ENCODE measurements at places on chromosomes 4 and X.

DNA sequence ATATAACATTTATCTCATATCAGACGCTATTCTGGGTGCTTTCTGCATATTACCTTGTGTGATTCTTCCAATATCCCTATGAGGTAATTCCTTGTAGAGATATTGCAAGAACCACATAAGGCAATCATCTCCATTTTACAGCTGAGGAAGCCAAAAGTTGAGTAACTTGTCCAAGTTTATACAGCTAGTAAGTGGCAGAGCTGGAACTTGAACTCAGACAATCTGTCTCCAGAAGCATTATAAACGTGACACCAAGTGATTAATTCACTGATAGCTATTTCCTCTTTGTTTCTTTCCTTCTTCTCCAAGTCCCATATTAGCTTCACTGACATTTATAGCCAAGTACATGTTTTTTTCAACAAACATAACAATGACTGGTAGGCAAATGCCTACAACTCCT is 7.3 kb downstream of the EMCN start:
- no peak for DNase-seq

- no peak for DNase-seq
Observed at GRCh38 chrX:148865277-148866210, 365.1 kb downstream of the AFF2 start.

DNA sequence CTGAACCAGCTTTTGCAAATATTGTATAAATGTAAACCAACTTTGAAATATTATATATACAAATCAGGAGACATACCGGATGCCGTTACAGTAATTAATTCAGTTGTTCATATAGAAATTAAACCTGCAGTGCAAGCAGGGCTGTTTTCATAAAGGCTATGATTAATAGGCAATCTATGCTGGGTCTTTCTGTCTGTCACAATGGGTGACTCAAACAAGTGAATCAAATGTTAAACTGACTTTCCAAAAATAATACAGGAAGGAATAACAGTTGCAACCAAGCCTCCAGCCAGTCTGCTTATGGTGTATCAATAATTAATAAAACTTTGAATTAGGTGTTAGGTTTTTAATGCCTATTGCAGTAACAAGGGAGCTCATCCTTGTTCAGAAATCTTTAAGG is 43.9 kb downstream of the GABRB1 start:
- no peak for DNase-seq

DNA sequence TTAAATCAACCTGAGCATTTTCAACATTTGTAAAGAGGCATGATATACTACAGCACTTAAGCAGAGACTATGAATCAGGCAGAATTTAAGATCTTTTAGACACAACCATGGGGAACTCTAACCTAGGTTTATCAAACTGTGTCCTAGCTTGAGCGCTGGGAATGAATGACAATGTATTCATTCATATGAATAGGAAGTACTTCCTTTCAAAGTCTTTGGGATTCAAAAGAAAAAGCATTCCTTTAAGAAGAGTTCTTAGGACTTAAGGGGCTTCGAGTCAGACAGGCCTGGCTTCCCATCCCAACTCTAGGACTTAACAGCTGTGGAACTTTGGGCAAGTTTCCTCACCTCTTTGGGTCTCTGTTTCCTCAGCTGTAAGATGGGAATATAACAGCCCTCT is 104.6 kb downstream of the ANAPC4 start:
- no peak for DNase-seq

- no peak for DNase-seq
Observed at GRCh38 chrX:15499976-15500375, 631 bp upstream of the BMX start.

DNA sequence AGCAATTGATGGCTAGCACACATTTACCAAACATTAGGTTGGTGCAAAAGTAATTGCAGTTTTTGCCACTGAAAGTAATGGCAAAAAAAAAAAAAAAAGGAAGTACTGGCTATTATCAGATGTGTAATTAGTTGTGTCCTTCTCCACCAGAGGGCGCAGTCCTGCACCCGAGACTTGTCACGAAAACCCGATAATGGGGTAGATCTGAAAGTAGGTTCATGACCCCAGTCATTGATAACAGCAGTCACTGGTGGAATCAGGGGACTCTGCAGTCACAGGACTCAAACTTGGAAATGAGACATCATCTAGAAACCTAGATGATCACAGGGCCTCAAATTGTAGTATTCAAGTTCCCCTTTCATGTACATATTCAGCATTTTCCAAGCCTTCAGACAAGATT is 13.1 kb upstream of the ACOT9 start:
- DNase-seq, result peak; percentile 45

- DNase-seq, result no peak
Observed at GRCh38 chr4:141630854-141631253, 5.5 kb upstream of the IL15 start.

DNA sequence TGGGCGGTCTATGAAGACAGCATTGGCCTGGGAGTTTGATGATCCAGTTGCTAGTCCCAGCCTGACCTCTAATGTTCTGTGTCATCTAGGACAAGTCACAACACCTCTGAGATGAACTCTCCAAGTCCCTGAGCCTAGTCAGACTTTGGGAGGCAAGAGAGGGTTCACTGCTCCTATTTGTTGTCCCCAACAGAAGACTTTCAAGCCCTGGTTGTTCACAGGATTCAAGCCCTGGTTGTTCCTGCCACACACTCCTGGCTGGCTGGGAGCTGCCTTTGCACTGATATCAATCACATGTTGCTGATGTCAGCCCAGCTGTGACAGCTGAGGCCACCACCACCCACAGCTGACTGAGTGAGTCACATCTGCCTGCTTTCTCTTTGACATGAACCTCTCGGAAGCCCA is 253.2 kb upstream of the RASGEF1B start:
- DNase-seq, result peak; percentile 25

DNA sequence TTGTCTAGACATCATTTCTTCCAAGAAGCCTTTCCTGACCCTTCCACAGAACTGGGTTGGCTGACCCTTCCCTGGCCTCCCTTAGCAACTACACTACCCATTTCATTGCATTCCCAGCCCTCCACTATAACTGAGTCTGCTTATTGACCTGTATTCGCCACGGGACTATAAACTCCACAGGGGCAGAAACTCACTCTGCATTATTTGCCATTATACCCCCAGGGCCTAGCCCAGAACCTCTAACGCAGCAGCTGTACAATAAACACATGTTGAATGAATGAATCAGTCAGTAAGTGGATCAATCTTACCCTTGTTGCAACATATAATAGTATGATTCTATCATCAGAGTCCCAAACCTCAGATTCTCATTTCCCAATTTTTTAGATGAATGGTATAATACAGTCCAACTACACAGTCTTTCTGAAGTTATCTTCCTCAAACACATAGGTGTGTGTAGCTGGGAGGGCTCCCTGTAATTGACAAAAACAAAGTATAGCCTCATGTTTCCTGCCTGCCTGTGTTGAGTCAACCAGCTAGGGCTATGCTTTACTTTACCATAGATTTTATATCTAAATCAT is 209.3 kb downstream of the CHIC2 start:
- no peak for DNase-seq

DNA sequence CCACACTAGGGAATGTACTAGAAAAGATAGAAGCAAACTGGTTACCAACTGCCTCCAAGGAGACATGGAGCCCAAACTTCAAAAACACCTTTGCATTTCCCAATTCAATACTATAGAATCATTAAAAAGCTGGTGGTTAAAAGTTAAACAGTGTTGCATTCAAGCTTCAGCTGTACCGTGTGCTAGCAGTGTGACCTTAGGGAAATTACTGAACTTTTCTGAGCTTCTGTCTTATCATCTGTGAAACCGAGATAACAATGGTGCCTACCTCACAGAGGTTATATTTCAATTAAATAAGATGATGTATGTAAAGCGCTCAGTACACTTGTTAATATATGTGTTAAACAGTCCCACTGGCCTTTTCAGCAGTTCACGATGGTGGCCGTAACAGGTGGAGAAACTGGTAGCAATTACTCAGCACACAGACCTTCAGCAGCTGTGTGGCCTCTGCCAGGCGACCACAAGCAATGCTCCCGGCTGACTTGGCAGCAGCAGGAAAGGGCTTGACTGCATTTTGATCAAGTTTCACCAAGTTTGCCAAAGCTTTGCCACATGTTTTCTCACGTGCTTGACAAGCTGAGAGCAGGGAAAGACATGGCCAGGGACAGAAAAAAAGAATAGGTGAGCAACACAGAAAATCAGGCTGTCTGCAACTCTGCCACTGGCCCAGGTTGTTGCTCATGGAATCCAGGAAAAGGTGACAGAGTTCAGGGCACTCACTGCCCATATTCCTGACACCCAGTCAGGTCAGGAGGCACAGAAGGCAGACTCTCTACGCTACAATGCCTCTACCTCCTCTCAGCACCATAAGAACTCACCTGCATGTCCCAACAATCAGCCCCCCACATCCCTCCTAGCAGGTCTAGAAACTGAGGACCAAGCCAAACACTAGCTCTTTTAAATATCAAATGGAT is 72.1 kb downstream of the PARM1 start:
- DNase-seq, result no peak

- DNase-seq, result no peak
Observed at GRCh38 chrX:66233209-66233608, 69.2 kb downstream of the HEPH start.

GRCh38 chr4:124846306-124846705 is 133.8 kb upstream of the ANKRD50 start:
- no peak for DNase-seq

DNA sequence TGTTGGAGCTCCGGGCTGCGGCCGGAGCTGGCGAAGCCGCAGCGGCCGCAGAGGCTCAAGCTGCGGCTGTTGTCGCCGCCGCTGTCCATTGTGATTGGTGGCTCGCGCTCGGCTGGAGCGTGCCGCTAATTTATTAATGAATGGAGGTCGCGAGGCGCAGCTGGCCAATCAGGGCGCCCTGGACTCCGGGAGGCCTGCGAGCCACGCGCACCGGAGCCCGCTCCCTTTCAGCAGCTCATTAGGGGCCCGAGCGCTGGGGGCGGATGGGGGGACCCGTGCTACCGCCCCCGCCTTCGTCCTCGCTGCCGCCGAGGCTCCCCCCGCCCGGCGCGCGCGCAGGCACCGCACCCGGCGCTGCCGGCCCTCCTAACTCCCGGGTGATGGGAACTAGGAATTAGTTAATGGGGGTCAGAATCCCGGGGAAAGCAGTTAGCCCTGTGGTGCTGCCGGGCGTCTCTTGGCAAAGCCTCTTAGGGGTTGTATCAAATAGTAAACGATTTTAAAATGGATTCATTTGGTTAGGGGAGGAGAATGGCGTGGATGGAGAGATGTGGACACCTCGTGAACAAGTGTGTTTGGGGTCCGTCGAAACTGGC is 589 bp upstream of the NEUROG2 start:
- no peak for DNase-seq

DNA sequence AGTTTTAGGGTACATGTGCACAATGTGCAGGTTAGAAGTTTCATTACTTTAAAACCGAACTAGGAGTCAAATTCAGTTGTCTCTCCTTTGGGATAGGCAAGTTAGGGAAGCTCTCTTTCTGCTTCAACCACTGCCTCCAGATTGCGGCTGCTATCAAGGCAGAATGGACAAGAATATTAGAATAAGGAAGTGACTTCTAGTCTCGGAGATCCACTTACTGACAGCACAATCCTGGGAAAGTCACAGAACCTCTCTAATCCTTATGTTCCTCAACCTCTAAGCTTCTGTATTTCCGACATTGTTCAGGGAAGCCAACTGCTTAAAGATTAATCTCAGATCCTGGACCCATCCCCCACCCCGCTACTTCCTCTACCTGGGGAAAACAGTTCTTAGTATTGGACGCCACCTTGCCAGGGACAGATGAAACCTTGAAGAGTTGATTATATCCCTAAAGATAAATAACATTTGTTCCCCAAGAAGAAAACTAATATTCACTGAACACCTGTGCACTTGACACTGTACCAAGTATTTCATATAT is 2.1 kb downstream of the NUP62CL start:
- no peak for DNase-seq

GRCh38 chrX:154040307-154040756 is 20.6 kb upstream of the IRAK1 start:
- DNase-seq, result no peak

DNA sequence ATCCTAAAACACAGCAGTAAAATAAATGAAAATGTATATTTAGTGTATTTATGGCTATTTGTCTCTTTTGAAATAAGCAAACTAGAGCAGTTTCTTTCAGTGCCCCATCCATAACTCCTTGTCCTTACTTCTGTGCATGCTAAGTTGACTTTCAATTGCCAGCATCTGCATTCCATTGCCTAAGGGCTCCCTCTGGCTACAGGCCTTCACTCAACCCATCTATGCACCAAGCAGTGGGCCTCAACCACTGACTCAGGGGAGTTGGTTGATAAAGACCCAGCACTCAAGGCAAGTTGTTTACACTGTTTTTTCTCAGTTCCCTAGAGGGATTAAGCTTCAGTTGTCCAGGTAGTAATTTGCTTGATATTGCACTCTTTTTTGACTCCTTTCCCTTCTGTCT is 265.7 kb downstream of the IQCM start:
- no peak for DNase-seq

- no peak for DNase-seq
Observed at GRCh38 chr4:68152411-68152810, 22.7 kb upstream of the TMPRSS11F start.

GRCh38 chr4:109798866-109799265 is 2.9 kb downstream of the CFI start:
- DNase-seq, result no peak

- no peak for DNase-seq
Observed at GRCh38 chr4:155974996-155975395, 21.3 kb upstream of the CTSO start.

- DNase-seq, result no peak
Observed at GRCh38 chr4:38673130-38673978, 9.4 kb downstream of the KLF3 start.

- DNase-seq, result no peak
Observed at GRCh38 chrX:36575670-36576069, 432.5 kb upstream of the FAM47C start.

GRCh38 chr4:127622621-127622920 is 10.2 kb upstream of the INTU start:
- no peak for DNase-seq

DNA sequence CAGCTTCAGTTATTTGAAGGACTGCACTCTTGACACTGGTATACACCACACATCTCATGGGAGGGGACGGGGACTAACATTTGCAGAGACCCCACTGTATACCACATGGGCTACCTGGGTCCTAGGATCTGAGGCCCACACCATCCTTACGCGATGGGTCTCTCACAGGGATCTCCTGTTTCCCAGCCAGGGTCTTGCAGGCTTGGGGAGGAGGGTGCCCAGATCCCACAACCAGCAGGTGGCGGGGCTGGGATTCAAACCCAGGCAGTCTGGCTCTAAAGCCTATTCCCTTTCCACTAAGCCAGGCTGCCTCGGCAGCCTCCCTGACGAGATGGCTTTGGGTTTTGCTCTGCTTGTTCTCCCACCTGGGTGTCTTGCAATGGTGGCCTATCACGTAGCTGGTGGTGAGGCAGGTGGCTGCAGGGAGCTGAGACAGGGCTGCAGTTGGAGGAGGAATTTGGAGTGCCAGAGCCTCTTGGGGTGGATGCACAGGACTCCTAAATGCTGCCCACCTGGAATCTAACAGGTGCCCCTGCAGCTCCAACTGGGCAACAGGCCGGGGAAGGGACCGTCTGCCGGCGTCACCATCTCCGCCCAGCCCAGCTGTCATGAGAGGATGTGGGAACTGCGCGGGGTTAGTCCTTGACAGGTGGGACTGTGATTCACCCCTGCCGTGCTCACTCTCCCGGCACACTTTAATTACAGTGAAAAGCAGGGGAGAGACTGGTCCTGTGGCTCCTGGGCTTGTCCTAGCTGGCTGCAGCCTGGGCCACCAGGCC is 110.7 kb downstream of the PSAPL1 start:
- DNase-seq, result no peak

GRCh38 chrX:134679644-134680043 is 21.4 kb upstream of the PLAC1 start:
- no peak for DNase-seq
